ENCODE measurements at places on chromosomes 3 and 15.

- DNase-seq: no peak
Measured at GRCh38 chr3:56960234-56960917, 100.1 kb upstream of the SPATA12 start.

DNA sequence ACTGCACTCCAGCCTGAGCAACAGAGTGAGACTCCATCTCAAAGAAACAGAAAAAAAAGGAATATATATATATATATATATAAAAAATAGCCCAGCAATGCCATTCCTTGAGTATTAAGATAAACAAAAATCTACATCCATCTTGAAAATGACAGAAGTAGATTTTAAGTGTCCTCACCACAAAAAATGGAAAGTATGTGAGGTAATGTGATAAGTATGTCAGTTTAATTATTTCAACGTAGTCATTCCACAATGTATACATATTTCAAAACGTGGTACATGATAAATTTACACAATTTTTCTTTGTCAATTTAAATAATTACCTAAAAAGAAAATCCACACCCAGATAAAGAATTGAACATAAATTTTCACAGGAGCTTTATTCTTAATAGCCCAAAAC is 54.9 kb downstream of the HCN4 start:
- DNase-seq: no peak

DNA sequence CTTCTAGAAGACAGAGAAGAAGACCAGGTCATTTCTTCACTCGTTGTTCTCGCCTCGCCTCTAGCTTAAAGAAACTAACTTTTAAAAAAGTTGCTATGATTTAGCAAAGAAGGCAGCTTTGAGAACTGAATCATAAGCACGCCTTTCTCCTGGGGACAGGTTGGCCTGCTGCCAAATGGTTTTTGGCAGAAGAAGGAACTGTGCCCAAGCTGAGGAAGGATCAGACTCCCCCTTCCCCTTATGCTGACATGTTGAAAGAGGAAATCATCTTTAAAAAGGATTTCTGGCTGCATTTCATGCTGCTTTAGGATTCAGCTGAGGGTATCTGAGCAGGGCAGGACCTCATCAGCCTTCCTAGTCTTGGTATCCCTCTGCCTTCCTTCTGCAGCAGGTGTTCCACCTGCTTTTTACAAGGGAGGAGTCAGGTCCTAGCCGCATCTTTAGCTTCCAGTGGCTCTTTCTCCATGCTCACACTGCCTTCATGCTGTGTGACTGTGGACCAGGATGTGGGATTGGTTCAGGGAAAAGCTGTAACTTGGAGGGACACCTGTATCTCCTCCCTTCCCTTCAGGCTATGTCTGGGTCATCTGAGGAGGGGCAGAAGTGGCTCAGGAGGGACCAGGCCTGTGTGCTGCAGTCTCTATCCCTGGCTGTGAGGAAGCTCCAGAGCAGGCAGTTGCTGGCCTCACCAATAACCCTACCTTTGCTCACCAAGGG is 34.1 kb upstream of the HACD2 start:
- DNase-seq: no peak

- no peak for DNase-seq
Measured at GRCh38 chr3:171401432-171401831, 58.8 kb downstream of the TNIK start.

- DNase-seq: no peak
Measured at GRCh38 chr3:182248349-182248880, 536.7 kb downstream of the SOX2 start.

DNA sequence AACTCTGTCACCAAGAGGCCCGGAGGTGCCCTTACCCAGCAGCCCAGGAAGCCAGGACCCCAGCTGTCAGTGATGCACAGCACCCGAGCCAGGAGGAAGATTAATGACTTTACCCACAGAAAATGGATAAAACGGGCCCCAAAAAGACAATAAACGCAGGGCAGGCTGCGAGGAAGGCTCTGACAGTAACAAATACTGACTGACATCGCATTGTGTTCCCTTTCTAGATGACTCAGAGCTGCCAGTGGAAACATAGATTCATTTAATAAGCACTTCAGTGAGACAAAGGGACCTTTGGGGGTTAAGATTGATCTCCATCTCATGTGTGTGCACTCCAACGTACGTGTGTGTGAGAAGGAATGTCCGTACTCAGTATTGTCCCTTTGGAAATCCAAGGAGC is 225.3 kb upstream of the PPP2R3A start:
- no peak for DNase-seq

DNA sequence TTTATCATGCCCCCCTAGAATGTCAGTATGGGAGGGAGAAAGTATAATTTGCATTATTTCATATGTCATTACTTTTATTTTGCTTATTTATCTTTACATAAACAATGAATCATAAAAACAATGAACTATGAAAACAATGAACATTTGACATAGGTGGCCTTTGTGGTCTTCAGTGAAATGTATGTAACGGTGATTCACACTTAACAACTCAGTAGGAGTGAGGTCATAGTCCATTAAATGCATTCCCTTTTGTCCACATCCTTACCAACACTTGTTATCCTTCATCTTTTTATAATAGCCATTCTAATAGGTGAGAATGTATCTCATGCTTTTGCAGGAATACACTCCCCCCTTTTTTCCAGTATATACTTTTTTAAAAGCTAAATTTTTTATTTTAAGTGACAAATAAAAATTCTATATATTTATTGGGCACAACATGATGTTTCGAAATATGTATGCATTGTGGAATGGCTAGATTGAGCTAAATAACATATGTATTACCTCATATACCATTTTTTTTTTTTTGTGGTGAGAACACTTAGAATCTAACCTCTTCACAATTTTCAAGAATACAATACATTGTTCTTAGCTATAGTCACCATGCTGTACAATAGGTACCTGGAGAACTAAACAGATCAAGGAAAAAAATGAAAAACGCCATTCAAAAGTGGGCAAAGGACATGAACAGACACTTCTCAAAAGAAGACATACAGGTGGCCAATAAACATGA is 189.5 kb downstream of the WDR72 start:
- DNase-seq: no peak

DNA sequence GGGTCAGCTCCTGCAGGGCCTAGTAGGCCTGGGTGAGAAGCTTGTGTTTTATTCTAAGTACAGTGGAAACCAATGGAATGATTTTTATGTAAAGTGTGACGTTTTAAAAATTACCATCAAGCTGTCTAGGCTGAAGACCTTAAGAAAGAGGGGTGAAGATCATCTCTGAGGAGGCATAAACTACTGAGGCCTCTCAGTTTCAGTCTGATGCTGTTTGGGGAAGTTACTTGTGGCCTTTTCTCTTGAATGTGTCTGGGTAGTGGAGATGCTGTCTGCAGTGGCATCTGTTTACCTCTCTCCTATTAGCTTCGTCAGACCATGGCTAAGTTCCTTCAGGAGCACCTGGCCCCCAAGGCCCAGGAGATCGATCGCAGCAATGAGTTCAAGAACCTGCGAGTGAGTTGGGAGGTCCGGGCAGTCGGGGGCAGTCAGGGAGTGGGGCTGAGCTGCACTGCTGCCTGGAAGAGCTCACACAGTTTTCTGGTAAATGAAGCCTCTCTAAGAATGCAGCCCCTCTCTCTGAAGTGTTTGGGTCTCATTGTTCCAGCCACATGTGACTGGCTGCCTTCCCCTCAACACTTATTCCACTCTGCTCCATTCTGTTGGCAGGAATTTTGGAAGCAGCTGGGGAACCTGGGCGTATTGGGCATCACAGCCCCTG is 1.9 kb downstream of the IVD start:
- DNase-seq: no peak

DNA sequence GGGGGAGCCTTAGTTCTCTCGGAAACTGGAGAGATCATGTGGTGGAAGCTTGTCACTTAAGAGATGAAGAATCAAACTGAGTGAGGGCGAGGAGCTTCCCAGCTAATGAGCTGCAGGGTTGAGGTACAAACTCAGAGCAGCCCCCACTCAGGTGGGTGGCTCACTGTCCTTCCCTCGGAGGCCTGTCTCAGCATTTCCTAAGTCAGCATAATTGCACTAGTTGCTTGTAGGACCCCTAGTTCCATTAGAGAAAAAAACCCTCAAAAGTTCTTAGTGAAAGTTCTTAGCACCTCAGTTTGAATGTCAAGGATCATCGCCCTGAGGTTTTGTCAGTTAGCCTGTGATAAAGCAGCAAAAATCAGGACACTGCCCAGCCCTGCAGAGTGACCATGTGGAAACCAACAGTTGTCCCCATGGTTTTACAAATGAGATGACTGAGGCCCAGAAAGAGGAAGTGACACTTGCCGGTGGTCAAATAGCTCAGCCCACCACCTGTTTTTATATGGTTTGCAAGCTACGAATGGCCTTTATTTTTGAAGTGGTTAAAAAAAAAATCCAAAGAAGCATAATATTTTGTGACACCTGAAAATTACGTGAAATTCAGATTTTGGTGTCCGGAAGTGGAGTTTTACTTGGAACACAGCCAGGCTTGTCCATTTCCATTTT is 11.9 kb downstream of the SMAD6 start:
- no peak for DNase-seq

DNA sequence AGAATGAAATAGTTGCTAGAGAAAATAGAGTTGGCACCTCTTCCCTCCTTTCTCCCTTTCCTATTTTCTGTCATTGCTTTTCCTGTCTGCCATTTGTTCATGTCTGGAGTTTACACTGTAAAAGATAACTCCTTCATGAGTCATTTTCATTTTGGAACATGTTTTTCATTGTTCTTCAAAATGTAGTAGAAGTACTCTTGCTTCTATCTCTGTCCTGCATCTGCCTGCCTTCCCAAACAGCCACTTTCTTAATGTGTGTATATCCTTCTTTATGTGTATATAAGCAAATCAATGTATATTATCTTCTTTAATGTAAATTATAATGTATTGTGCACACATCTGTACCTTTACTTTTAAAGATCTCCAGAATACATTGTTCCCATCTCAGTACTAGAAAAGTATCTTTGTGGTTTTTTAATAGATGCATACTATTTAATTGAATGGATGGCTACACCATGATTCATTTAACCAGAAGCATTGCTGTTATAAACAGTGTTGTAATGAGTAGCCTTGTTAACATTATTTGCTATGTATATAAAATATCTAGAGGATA is 41.1 kb downstream of the TSC22D2 start:
- DNase-seq: no peak

DNA sequence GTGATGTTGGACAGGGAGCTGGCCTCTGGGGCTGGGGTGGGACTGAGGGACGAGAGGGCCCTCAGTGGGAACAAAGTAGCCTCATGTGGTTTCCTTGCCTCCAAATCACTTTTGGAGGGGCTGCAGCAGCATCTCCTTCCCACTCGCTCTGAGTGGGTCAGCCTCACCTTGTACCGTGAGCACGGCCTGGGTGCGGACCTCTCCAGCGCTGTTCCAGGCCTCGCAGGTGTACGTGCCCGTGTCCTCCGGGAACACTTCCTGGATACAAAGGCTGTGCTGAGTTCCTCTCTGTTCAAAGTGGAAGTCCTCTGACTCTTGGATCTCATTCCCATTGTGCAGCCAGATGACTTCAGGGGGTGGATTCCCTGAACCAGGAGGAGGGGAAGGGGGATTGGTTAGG is 123.7 kb upstream of the HACD2 start:
- no peak for DNase-seq

- no peak for DNase-seq
Measured at GRCh38 chr3:12467746-12468145, 16.5 kb upstream of the TSEN2 start.

GRCh38 chr3:126998320-126998719 is 15.4 kb downstream of the PLXNA1 start:
- DNase-seq: no peak

- no peak for DNase-seq
Measured at GRCh38 chr3:21446027-21446426, 305.0 kb downstream of the ZNF385D start.

- DNase-seq: no peak
Measured at GRCh38 chr15:100787567-100788417, 91.8 kb upstream of the ALDH1A3 start.

DNA sequence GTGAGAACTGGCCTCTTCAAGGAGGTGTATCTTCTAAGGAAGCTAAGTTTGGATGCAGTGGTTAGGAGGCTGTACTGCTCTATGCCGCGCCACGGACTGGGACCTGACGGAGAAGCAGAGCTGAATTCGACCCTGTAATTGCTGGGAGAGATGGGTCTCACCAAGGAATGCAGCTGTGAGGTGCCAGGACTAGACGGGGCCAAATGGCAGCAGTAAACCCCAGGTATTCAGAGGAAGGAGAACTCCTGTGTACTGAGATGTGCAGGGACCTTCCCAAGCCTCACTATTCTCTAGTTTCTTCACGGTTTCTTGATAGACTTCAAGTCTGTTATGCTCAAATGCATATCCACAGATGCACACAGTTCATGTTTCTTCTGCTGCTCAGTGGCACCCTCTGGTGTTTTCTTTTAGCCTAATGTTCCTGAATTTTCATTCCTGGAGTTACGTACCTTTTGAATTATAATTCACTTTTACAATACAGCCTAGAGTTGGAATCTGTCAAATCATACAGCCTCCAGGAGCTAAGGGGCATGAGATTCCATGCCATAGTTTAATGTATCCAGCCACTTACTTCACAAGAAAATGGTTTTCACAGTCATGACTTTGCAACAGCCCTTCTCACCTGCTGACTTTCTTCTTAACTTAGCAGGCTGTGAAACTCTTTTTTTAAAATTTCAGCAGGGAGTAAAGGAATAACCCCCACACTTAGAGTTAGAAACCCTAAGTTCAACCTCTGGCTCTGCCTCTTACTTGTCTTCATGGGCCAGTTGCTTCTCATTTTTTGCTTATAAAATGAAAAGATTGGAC is 61.8 kb downstream of the GLDN start:
- DNase-seq: no peak

- DNase-seq: no peak
Measured at GRCh38 chr15:34370129-34370528, 3.1 kb upstream of the LPCAT4 start.

GRCh38 chr3:72860846-72861245 is 12.6 kb upstream of the SHQ1 start:
- DNase-seq: no peak

- no peak for DNase-seq
Measured at GRCh38 chr3:131233900-131234668, 147.5 kb upstream of the NUDT16 start.

DNA sequence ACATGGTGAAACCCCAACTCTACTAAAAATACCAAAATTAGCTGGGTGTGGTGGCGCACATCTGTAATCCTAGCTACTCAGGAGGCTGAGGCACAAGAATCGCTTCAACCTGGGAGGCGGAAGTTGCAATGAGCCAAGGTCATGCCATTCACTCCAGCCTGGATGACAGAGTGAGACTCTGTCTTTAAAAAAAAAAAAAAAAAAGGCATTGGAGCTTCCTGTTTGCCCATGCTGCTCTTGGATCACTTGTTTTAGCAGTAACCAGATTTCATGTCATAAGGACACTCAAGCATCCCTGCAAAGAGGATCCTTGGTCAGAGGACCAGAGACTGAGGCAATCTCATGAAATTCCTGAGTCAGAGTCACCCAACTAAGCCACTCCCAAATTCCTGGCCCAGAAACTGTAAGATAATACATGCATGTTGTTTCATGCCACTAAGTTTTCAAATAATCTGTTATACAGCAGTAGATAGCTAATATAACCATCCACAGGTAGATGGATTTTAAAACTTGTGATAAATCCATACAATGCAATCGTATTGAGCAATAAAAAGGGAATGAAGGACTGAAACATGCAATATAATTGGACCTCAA is 82.0 kb upstream of the XXYLT1 start:
- DNase-seq: no peak
